NCI-H2029 (cell line): ENCODE measurements at places on chromosomes 2 and 18.

DNA sequence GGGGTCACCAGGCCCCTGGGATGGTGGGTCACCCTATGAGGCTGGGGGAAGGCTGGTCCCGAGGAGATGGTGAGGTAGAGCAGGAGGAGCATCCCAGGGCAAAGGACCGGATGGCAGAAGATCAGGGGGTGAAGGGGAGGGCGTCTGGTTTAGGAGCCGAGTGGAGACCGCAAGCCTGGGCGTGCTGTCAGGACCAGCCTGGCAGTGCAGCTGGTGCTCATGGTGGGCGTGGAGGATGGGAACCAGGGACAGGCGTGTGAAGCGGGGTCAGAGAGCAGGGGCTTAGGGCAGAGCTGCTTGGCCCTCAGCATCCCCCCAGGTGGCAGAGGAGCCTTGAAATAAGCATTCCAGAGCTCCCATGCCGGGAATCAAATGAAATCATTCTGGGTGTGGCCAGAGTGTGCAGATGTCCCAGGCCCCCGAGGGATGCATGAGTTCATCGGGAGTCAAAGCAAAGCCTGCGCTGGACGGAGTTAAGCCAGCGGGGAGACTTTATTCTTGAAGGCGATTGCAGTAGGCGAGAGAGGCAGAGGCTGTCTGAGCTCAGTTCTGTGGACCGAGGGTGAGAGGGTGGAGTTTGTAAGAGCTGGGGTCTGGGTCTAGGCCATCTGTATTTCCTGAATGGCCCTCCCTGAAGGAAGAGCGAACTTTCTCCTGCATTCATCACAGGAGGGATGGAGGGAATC, 33.1 kb upstream of the MBP start:
- DNase-seq, result no peak

GRCh38 chr2:195312662-195313061, 344.4 kb upstream of the SLC39A10 start:
- DNase-seq, result no peak

GRCh38 chr2:62858231-62858832, 152.8 kb downstream of the EHBP1 start:
- peak; percentile 30 for DNase-seq

DNA sequence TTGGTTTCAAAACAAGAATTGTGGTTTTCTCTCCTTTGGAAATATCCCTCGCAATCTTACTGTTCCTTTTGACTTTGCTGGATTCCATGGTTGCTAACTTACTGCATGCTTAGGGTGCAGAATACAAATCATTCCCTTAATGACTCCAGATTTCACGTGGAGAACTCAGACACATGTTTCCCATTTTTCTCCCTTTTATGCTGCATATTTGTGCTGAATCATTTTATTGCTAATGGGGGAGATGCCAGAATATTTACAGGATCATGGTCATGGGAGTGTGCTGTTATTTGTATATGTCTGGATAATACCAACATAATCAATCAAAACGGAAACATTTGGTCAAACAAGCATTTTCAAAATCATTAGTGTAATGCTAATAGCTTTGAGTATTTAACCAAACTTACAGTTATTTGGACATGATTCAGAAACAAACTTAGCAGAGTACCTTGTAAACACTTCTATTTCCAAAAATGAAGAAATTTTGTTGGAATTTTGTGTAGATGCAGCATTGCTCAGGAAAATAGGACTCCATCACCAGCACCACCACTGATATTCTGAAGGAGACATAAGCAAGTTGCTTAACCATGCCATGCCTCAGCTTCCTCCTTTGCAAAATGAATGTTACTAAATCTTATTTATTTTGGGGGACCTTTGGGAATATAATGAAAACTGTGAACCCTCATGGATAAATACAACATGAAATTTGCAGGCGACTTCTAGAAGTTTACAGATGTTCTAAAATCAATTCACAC, 122.5 kb upstream of the RND3 start:
- DNase-seq, result no peak

DNA sequence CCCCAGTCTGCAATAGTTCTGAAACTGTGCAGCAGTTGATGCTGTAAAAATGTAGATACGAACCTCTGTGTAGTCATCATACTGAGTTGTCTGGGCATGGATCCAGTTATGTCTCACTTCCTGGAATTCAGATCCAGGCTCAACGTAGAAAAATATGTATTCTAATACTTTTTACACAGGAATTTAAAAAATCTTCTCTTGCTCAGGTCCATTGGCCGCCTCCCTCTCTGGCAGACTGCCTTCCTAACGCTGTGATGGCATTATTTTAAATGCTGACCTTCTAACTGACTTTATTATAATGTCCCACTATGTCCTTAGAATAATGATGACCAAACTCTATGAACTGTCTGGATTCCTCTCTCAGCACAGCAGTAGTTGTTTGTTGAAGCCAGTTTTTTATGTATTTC, 119.6 kb downstream of the FEZ2 start:
- no peak for DNase-seq

DNA sequence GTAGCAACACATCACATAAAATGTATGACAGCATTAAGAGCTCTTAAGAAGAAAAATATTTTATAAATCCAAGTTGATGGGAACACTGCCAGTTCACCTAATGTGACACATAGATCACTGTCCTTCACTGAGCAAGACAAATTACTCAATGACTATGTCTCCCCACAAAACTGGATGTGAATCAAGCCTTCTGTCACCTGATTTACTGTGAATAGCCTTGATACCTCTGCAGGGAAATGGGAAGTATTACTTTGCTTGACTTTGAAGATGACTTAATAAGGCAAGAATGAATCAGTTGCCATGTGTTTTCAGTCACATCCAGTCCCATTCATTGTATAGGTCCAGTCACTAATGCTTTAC, 94.6 kb downstream of the NYAP2 start:
- DNase-seq, result no peak
